Lung microvascular endothelial cell (primary cell): ENCODE measurements at places on chromosomes 11 and 22. TPM values are rescaled to one million over a fixed set of nuclear protein-coding genes. Genes with fewer than 3 reads are reported as not detected.

DNA sequence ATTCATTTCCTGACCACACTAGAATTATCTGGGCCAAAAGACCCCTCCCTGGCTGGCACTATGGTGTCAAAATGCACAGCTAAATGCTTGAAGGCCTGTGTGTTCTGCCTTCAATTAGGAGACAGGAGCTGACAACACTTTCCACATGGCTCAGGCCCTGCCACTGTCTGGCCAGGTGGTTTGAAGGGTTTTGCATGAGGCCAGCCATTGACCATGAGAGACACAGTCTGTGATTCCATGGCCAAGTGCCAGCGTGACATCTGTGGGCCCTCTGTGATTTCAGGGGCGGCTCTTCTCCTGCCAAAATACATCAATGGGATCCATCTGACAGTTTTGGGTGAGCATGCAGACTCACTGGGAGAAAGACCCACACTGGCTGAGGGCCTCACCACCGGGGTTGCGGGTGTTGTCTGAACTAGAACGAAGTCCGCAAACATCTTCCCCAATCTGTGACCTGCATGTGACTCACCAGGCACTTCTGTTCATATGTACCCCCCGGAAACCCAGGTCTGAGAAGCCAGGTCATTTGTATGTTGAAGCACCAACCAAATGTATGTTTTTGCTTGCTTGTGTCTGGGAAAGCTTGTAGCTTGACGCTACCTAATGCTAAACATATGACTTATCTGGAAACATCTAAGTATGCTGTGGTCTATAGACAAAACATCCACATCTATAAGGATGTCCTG, 20.7 kb upstream of the NAV2 start:
- DNase-seq = no peak

DNA sequence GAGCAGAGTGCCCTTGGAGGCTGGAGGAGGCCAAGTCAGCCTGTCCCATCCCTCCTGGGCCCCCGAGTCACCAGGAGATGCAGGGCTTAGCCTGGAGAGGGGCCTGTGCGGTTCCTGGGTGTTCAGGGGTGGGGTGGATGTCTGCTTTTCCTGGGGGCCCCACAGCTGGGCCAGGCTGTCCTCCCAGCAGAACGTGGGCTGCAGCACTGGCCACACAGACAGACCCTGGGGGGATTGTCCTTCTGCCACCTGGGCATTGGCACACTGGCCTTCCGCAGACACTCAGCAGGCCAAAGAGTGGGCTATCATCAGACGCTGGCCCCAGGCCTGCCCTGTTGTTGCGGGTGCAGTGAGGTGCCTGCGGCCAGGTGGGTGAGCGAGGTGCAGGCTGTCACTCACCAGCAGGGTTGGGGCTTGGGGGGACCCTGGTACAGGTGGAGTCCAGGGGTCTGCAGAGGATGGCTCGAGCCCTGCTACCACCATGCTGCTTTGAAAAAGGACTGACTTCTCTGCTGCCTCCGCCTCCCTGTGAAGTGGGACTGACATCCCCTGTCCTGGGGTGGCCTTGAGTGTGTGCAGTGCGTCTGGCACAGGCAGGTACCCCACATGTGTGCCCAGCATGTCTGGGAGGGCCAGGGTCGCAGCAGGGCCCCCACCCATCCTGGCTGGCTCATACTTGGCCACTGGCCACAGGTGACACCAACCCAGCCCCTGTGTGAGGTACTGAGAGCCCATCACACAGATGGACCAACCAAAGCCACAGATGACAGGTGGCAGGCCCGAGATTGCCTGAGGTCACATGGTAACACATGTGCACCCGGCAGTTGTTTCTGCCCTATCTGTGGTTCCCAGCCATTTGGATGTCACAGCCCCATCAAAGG, 39.0 kb upstream of the KCNQ1OT1 start:
- DNase-seq = no peak

DNA sequence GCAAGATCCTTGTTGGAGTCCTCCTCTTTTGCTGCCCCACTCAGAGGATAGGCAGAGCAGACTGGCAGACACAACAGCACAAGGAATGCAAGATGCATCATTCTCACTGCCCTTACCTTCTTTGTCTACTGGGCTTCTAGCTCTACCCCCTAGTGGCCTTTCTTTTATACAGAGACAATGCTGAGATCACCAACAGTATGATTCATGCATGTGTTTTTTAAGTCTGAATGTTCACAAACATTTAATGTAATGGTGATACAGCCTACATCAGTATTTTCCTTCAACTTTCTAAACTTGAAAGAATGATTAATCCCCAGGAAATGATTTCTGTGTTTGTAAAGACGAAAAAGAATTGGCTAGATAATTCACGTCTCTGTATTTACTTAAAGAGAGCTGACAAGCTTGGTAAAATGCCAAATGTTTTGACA, at the start of gene MMP10:
TSS of gene MMP10 (minus strand) at position 138 of the 428 bp plus-strand sequence. CDS start at position 101, 37 bp downstream.
- DNase-seq = peak; percentile 94

GRCh38 chr11:86765203-86765602, 35.1 kb upstream of the PRSS23 start:
- DNase-seq = no peak

GRCh38 chr11:79081471-79082031, 359.3 kb downstream of the TENM4 start:
- DNase-seq = peak; percentile 62

DNA sequence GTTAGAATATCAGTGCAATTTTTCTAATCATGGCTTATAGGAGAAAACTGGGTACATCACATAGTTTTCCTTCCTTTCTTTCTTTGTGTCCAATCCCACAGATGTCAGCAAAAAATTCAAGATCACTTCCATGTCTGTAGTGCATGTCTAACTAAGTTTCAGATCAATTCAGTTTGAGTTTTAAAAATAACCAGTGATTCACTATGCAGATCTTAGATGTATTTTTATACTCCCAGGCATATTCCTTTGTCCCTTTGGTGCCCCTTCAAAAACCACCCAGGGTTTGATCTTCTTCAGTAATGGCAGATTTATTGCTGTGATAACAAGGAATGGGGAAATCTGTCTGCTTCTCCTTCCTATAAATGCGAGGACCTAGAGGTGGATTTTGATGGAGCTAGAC, 915.6 kb downstream of the METTL15 start:
- DNase-seq = no peak

DNA sequence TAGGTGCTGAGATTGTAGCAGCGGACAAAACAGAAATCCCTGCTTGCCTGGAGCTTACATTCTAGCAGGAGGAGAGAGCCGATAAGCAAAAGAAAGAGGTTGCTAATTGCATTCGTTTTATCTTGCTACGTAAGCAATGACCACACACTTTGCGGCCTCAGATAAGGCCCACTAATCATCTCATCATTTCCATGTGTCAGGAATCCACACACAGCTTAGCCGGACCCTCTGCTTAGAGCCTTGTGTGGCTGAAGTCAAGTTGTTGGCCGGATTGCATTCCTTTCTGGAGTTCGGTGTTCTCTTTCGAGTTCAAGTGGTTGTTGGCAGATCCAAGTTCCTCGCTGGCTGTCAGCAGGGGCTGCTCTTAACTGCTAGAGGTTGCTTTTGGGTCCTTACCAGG, 101.6 kb downstream of the CHST1 start:
- DNase-seq = no peak

- no peak for DNase-seq
These were observed 141.5 kb upstream of the MTMR2 start for GRCh38 chr11:96065379-96065778.

- no peak for DNase-seq
These were observed 5.5 kb downstream of the RCOR2 start for GRCh38 chr11:63911440-63911839.

DNA sequence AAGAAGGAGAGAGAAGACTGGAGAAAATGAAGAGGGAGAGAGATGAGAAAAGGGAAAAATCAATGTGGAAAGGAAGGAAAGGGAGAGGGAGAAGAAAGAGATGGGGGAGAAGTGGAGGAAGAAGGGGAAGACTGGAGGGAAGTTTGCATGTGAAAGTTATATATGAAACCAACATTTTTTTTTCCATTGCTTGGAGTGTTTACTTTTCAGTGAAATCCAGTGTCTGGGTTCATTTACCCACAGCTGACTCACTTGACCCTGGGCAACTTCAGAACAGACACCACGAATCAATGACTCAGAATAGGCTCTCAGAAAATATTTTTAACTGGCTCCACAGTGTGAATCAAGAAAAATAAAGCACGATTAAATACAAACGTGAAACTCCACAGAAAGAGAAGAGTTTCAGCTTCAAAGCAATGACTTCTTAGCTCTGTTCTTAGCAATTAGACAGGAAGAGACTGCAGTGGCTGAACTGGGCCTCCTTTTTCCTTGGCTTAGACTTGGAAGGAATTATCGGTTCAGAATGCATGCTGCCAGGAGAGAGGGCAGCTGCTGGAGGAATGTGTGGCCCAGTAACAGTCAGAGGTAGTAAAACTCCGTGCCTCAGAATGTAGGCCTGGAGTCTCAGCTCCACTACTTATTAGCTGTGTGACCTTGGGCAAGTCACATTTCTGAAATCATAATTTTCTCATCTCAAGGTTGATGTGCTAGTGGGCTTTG, 237.5 kb downstream of the MIAT start:
- peak; percentile 80 for DNase-seq

- DNase-seq = no peak
These were observed 110.0 kb upstream of the TENM4 start for GRCh38 chr11:79550809-79551208.

DNA sequence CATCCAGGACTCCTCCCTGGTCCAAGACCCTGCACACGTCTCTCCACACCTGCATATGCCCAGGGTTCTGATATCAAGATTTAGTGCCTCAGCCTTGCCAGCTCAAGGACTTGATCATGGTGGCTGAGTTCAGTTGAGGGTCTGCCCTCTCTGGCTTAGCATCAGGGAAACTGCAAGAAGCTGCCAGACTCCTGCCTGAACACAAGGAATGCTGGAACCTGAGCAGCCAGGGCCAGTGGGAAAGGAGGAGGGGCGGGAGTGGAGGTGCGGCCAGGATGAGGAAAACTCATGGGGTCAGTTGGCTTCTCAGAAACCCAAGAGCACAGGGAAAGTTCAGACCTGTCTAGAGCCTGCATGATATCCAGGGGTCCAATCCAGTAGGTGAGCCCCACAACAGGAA, 546.1 kb downstream of the BUD13 start:
- DNase-seq = no peak

- peak; percentile 97 for DNase-seq
These were observed at the start of gene SIK2 for GRCh38 chr11:111601979-111602864. Gene SIK2, plus strand, starts transcription at chr11:111602449. Its CDS starts 115 bp downstream, at chr11:111602564.

The CADM1 gene
- 0.22 and 0.40 TPM in 2 replicates for total RNA-seq

The SSTR3 gene
- not detected in 2 replicates for total RNA-seq

The MUC5AC gene
- not detected in 2 replicates for total RNA-seq

The C22orf23 gene
- total RNA-seq = under 0.01 TPM in 2 replicates

The NAALADL1 gene
- 9.8 and 12.3 TPM in 2 replicates for total RNA-seq

The APLNR gene
- under 0.01 TPM in 2 replicates for total RNA-seq

The PGR gene
- total RNA-seq = under 0.01 TPM in 1 of 2 replicates, not detected in the other
